ENCODE measurements at places on chromosomes 16 and 17. TPM values are rescaled to one million over a fixed set of nuclear protein-coding genes. Genes with fewer than 3 reads are reported as not detected.

The CA5A gene
- total RNA-seq: not detected

The KSR1 gene
- 8.9 TPM for total RNA-seq

The CLEC18B gene
- not detected for total RNA-seq

The PLEKHG4 gene
- 8.3 TPM for total RNA-seq

The NAGS gene
- 0.28 TPM for total RNA-seq

The MYH1 gene
- total RNA-seq: not detected

The IKZF3 gene
- not detected for total RNA-seq

The OR4D2 gene
- not detected for total RNA-seq

The KRT17 gene
- 2.5 TPM for total RNA-seq

The TNFRSF13B gene
- not detected for total RNA-seq

The CHST6 gene
- under 0.01 TPM for total RNA-seq

The GABARAP gene
- total RNA-seq: 77.8 TPM

The GP1BA gene
- not detected for total RNA-seq

The ASPSCR1 gene
- total RNA-seq: 8.3 TPM

The EMP2 gene
- total RNA-seq: 17.8 TPM

The CIITA gene
- not detected for total RNA-seq

The PEMT gene
- 23.3 TPM for total RNA-seq

The HOXB5 gene
- total RNA-seq: 0.54 TPM

The ACSM3 gene
- 0.56 TPM for total RNA-seq

The MC1R gene
- 4.4 TPM for total RNA-seq

The C16orf96 gene
- total RNA-seq: not detected

The GAS7 gene
- 5.0 TPM for total RNA-seq

The KCNJ18 gene
- not detected for total RNA-seq

The DRC3 gene
- total RNA-seq: 0.72 TPM

The KRTAP9-8 gene
- not detected for total RNA-seq

The LAT gene
- not detected for total RNA-seq

The FAM20A gene
- total RNA-seq: not detected

The KRT39 gene
- not detected for total RNA-seq

The CCL3 gene
- not detected for total RNA-seq

The ADAD2 gene
- total RNA-seq: not detected

The KRTAP3-2 gene
- not detected for total RNA-seq

The TBC1D26 gene
- total RNA-seq: not detected

The CCL2 gene
- total RNA-seq: 126 TPM

The SDK2 gene
- under 0.01 TPM for total RNA-seq

The AKAP1 gene
- total RNA-seq: 11.7 TPM

The SCIMP gene
- total RNA-seq: not detected

The CX3CL1 gene
- total RNA-seq: under 0.01 TPM

The SLC6A2 gene
- not detected for total RNA-seq

The GPR139 gene
- not detected for total RNA-seq

The BIRC5 gene
- total RNA-seq: 53.6 TPM
